Stimulated activated CD4-positive, alpha-beta T cell treated with anti-CD3 and anti-CD28 coated beads, TNF-alpha, amount 100 ng/mL, for 48 hours (primary cell): ENCODE measurements at places on chromosomes 1 and 21.

GRCh38 chr1:22794647-22795365 lies 84.2 kb downstream of the EPHB2 start:
- no peak for DNase-seq

- no peak for DNase-seq
Measured at GRCh38 chr1:19619697-19620384, 24.3 kb upstream of the NBL1 start.

- no peak for DNase-seq
Measured at GRCh38 chr1:53733447-53733931, 5.5 kb downstream of the GLIS1 start.

DNA sequence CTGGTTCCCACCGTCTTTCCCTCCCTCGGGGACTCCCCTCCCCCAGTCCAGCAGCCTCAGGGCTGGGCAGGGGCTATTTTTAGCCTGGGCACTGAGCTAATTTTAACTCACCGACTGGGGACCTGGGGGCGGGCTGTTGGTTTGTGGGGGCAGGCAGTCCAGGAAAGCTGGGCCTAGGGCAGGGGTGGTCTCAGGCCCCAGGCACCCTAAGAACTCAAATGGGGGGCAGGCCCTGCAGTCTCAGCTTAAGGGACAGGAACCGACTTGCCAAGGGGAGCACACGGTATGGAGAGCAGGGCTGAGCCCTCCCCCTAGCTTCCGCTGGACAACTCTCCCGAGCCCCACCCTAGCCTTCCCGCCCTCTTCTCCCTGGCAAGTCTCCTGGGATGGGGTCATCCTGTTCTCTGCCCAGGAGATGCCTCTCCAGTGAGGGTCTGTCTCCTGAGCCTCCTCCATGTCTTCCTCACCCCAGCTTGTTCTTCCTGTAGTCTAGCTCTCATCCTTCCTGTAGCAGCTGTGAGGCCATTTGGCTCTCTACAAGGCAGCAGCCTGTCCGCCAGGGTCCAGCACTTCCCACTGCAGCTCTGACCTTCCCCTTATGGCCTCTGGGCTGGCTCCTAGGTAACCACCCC lies 10.1 kb downstream of the MEF2D start:
- DNase-seq, result no peak

- DNase-seq, result no peak
Measured at GRCh38 chr1:116916002-116916401, 6.3 kb downstream of the PTGFRN start.

DNA sequence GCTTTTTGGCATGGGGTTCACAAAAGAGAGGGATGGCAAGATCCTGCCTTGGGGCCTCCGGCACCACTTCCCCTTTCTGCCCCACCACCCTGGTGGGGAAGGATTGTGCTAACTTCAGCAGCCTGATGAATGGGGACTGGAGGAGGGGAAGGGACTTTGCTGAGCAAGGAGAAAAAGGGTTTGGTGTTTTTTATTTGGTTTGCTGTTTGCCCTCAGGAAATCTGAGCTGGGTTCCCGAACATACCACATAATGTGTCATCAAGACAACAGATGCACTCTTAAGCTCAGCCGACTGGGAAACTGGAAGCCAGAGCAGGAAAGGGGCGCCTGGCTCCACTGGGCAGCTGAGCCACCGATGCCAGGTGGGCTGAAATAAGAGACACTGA lies 19.8 kb downstream of the OLFML2B start:
- DNase-seq, result no peak

DNA sequence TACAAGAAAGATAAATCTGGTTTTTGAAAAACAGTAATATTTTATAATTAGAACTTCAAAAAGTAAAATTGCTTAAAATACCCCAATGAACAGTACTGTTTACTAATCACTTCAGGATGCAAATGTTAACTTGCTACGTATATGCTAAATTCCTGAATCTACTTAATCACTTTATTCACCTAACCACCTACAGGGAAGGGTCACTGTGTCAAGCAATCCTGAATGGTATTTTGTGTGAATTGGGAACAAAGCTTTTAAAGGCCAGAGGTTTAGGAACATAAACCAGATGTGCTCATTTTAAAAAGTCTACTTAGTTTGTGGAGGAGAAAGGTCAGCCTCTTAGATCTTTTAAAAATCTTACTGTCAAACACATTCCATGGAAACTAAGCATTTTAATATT lies 1143.0 kb upstream of the ADGRL2 start:
- DNase-seq, result no peak

DNA sequence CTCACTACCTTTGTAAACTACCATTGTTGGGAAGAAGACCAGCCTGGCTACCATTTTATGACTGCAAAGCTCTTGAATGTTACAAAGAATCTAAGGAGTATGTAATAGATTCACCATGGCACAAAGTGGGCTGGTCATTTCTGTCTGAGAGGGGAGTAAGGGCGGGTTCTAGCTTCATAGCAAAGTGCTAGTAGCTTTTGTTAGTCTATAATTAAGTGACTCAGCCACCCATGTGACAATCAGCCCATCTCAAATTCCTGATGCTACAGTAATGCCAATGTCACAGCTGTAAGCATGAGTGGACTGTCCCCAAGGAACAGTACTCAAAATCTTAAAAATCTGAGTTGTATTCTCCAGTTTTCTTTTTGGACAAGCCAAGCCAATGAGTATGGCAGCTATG lies 15.4 kb upstream of the OTUD3 start:
- DNase-seq, result no peak

DNA sequence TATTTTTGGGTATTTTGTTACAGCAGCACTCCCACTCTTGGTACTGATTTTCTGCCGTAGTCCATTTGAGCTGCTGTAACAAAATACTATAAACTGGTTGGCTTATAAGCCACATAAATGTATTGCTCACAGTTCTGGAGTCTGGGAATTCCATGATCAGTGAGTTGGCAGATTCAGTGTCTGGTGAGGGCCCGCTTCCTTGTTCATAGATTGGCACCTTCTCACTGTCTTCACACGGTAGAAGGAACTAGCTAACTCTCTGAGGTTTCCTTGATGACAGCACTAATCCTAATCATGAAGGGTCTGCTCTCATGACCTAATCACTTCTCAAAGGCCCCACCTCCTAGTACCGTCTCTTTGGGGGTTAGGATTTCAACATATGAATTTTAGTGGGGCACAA lies 85.2 kb downstream of the HHAT start:
- DNase-seq, result no peak

DNA sequence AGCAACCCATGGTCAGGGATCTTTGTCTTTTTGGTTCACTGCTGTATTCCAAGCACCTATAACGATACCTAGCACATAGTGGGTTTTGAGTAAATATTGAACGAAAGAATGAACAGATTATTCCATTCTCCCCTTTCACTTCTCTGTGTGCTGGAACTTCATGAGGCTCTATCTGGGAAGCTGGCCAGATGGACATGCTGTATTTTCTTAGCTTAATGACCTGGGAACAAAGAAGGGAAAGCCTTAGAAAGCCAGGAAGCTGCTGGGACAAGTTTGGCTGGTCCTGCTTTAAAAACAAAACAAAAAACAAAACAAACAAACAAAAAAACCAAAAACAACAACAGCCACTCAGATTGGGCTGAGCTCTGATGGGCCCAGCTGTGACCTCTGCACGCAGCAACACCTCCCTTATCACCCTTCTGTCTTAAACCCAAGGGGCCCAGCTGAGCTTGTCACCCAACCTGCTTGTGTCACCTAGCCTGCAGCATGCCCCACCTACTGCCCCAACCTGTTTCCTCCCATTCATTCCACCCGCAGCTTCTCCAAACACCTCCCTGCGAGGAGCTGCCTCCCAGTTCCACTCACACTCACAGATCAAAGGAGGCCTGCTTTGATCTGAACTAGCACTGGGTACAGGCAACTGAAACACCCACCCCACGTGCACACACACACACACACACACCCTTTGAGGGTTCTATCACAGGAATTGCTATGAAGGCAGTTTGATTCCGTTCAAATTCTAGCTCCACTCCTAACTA lies 37.1 kb downstream of the SLC30A1 start:
- no peak for DNase-seq

DNA sequence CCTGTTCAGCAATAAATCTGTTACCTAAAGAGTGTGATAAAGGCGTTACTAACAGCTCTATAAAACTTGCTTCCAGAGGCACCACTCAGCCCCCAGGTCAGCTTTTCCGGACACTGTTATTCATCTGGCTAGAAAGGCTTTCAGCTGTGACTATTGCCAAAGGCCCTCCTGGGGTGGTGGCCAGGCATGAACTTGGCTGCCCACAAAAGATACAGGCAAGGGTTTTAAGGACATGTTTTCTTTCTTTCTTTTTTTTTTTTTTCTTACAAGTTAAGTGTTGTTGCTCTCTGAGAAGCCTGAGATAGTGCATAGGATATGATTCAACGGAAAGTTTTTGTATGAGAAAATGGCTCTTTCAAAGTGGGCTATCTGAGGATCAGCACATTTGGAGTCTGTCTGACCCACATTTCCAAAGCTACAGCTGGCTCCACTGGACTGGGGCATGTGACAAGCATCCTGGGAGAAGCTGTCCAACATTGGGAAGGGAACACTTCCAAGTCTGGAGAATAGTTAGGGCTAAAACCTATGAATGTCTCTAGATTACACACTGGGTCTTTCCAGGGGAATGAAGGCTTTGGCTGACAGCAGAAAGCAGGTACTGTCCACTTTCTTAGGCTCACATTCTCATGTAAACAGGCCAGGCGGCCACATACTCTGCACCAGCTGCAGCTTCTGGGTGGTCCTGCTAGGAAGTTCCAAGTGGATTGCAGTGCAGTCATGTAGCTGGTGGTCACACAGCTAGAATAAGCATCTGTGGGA lies 639.7 kb downstream of the LMO4 start:
- no peak for DNase-seq

- DNase-seq, result no peak
Measured at GRCh38 chr1:65146908-65147423, 1.0 kb upstream of the AK4 start.
